ENCODE measurements at places on chromosomes 1 and 21.
A peak's percentile ranks its signal among the peaks of the same experiment; 100 is the strongest.

DNA sequence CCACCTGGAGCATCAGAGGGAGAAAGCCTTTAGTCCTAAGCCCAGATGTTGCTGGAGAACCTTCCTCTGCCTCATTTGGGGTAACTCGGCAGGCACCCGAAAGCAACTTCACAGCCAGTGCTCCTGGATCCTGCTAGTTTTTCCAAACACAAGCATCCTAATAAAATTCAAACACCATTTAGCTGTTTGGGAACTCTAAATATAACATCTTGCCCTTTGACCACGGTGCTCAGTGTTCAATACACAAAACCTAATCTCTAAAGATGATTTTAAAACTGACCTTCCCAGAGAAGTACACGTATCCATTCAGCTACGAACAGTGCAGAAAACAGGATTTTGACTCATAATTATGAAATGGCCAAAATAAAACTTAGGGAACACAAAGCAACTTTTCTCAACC lies 40.3 kb downstream of the PROX1 start:
- no peak overlapping the region for H3K4me3 ChIP-seq
- H3K27me3 ChIP-seq, result peaks cover 3% of the 10 kb centered on the region
- DNase-seq, result no peak
- no peak overlapping the region for H3K27ac ChIP-seq
- no peaks in the 10 kb centered on the region for H3K36me3 ChIP-seq
- H3K4me1 ChIP-seq, result no peaks in the 10 kb centered on the region

DNA sequence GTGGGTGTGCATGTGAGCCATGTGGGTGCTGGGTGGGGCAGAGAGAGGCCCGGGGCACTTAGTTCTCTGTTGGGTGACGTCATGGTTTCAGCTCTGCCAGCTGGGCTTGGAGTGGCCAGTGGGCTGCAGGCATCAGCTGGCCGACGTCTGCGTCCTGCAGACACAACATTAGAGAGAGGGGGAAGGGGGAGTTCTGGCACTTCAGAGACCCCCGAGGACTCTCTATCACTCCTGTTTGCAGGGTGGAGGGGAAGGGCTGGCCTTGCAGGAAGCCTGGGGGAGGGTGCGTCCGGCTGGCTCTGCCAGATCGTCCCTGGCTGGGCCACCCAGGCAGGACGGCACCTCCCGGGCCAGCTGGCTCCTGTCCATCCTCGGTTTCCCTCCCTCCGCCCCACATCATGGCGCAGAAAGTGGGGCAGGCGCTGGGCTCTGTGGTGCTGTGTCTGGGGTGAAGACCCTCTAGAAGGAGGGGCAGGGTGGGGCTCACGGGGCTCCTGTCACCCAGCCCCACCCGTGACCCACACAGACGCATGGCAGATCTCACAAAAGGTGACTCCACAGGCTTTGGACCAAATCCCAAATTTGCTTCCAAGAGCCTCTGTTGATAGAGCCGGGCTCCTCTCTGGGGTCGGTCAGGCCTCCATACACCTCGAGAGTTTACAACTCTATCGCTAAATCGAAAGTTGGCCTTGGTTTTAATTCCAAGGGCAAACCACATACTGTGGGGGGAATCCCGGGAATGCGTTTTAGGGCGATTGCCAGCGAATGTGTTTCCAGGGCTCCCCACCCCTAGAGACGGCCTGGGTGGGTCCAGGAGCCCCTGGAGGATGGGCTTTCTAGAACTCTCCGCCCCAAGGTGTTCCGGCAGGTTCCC lies 73.4 kb upstream of the TTC34 start:
- no peak overlapping the region for H3K27ac ChIP-seq
- DNase-seq, result no peak
- no peaks in the 10 kb centered on the region for H3K36me3 ChIP-seq
- H3K4me1 ChIP-seq, result no peaks in the 10 kb centered on the region
- no peaks in the 10 kb centered on the region for H3K27me3 ChIP-seq

- H3K4me1 ChIP-seq, result peaks cover 39% of the 10 kb centered on the region
- H3K4me3 ChIP-seq, result peak overlapping the region; percentile 88
- peaks cover 15% of the 10 kb centered on the region for H3K36me3 ChIP-seq
- H3K27ac ChIP-seq, result peak overlapping the region; percentile 93
Measured at GRCh38 chr1:2585318-2586092, 1.1 kb upstream of the PRXL2B start.

DNA sequence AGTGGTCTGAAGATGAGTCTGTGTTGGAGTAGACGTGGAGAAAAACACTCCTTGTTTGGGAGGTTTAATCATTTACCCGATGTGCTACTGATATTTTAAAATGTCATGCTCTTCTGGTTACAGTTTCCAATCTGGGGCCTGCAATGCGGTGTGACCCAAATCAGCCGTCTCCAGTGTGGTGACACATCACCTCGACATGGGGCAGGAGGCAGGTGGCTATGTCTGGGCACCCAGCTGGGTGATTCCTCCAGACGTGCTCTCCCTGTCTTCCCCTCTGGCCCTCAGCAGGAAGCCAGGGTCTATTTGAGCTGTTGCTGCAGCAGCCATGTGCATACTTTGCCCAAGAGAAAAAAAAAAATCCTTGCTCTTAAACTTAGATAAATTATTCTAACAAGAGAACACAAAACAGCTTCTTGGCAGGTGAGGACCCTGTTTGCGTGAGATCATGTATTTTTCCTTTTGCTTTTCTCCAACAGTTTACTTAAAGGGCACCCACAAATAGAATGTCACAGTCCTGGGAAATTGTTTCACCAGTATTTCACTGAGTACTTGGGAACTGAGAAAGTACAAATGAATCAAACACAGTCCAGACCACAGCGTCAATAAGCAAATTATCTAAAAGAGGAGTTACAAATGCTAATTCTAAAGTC lies 38.9 kb upstream of the MAP10 start:
- H3K27me3 ChIP-seq, result peaks cover 2% of the 10 kb centered on the region
- no peak overlapping the region for H3K27ac ChIP-seq
- no peak for DNase-seq
- H3K36me3 ChIP-seq, result no peaks in the 10 kb centered on the region
- no peaks in the 10 kb centered on the region for H3K4me1 ChIP-seq
- no peak overlapping the region for H3K4me3 ChIP-seq

DNA sequence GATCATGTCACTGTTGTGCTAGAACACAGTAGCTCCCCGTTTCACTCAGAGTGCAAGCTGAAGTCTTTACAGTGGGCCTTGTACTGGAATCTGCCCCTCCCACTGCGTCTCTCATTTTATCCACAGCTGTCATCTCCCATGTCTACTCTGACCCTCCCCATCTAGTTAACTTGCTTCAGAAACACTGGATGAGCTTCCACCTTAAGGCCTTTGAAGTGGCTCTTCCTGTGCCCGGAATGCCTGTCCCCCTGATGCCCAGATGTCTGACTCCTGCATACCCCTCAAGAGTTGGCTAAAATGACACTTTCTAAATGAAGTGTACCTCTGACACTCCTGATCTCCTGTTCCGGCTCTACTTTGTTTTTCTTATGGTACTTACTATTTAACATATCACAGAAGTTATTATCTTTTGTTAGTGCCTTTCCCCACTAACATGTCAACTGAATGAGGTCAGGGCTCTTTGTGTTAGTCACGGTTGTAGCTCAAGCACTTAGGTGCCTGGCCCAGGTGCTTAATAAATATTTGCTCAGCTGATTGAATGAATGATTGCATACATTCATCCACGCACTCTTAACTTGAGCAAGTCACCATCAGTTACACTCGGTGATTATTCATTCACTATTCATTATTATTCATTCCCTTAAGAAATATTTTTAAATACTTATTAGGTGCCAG lies 13.3 kb downstream of the ARV1 start:
- H3K27me3 ChIP-seq, result no peaks in the 10 kb centered on the region
- DNase-seq, result no peak
- H3K27ac ChIP-seq, result no peak overlapping the region
- no peaks in the 10 kb centered on the region for H3K4me1 ChIP-seq
- no peak overlapping the region for H3K4me3 ChIP-seq

DNA sequence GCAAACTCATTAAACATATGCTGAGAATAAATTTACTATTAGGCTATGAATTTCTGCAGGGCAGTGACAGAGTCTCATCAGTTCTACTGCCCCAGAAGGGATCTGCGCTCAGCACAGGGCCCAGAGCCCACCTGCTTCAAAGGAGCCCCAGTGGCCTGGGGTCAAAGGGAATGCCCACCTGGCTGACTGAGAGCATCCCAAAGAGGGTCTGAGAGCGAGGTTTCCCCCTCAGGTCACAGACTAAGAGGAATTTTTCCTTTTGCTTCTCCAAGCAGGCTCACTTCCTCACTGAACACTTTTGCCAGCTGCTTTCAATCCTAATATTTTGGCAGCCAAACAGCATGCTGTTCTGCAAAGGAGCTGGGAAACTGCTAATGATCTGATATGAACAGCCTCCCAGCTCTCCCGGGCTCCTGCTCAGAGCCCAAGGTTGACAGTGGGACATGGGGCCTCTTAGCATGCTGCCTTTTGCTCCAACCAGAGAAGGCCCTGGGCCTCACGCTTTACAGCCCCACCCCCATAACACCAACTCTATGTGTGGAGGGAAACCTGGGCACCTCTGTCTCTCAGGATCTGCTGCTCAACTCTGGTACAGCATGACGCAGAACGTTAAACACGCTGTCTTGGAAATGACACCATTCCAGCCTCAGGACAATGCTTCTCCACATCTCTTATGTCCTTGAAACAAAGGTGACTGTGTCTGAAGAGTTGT lies 70.7 kb upstream of the SYT6 start:
- H3K27me3 ChIP-seq, result no peaks in the 10 kb centered on the region
- no peak for DNase-seq
- no peaks in the 10 kb centered on the region for H3K4me1 ChIP-seq
- no peak overlapping the region for H3K4me3 ChIP-seq
- no peak overlapping the region for H3K27ac ChIP-seq
- H3K36me3 ChIP-seq, result no peaks in the 10 kb centered on the region

DNA sequence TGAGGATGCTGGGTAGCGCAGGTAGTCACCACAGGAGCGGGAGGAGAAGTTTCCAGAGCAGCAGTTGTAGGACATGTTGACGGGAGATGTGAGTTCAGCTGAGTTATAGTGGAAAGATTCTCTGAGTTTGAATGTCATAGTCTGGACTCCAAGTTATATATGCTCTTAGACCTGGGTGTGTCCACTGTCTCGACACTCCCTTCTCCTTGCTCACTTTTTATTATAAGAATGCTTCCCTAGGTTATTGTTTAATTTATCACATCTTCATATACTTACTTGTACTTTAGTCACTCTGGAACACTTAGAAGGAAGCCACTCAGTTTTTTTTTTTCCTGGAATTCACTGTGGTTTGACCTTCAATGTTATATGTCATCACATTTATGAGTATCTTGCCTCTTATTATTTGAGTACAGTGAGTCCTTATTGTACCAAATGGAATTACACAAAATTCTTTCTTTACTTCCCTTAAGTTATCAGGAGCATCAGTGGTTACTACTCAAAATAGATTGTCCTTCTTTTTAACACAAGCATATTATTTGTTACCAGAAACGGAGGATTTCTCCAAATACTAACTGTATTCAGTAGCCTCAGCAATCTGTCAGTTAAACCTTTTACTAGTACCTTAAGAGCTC lies at the start of gene KRTAP13-2:
TSS of gene KRTAP13-2 (minus strand) at position 133 of the 632 bp plus-strand sequence. CDS start at position 75, 58 bp downstream.
- H3K4me1 ChIP-seq, result no peaks in the 10 kb centered on the region
- DNase-seq, result no peak
- H3K4me3 ChIP-seq, result no peak within 1 kb of the TSS
- H3K27ac ChIP-seq, result no peak within 1 kb of the TSS

- H3K27me3 ChIP-seq, result peaks cover 4% of the 10 kb centered on the region
- DNase-seq, result peak; percentile 37
- no peak overlapping the region for H3K27ac ChIP-seq
Measured at GRCh38 chr1:182080955-182081582, 19.6 kb upstream of the ZNF648 start.

GRCh38 chr1:92855236-92855635 lies 23.4 kb downstream of the RPL5 start:
- H3K4me3 ChIP-seq, result no peak overlapping the region
- H3K4me1 ChIP-seq, result peaks cover 27% of the 10 kb centered on the region
- H3K36me3 ChIP-seq, result peaks cover 12% of the 10 kb centered on the region
- no peak overlapping the region for H3K27ac ChIP-seq
- DNase-seq, result no peak

DNA sequence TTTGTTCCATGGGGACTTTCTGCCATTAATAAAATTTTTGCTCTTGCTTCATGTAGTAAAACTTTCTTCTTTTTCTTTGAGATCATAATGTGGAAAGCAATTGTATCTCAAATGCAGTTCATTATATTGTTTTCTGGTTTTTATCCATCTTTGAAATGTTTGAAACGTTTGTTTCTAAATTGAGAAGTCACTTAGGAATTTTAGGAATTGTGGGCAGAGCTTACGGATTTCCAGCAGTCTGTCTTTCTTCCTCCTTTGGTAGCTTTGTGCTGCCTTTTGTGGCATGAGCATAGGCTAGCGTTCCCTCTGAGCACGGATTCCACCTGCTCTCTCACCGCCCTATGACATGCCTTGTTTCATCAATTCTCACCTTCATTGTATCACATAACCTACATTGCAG lies 2.9 kb upstream of the ST6GALNAC5 start:
- no peaks in the 10 kb centered on the region for H3K36me3 ChIP-seq
- DNase-seq, result no peak
- H3K27me3 ChIP-seq, result peaks cover 49% of the 10 kb centered on the region
- no peak overlapping the region for H3K27ac ChIP-seq
- H3K4me1 ChIP-seq, result peaks cover 4% of the 10 kb centered on the region

DNA sequence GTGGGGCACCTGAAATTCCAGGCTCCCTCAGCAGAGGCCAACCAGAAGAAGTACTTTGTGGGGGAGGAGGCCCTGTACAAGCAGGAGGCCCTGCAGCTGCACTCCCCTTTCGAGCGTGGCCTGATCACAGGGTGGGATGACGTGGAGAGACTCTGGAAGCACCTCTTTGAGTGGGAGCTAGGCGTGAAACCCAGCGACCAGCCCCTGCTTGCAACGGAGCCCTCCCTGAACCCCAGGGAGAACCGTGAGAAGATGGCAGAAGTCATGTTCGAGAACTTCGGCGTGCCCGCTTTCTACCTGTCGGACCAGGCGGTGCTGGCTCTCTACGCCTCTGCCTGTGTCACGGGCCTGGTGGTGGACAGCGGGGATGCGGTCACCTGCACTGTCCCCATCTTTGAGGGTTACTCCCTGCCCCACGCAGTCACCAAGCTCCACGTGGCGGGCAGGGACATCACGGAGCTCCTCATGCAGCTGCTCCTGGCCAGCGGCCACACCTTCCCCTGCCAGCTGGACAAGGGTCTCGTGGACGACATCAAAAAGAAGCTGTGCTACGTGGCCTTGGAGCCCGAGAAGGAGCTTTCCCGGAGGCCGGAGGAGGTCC lies 634 bp downstream of the ACTRT2 start:
- DNase-seq, result no peak
- no peak overlapping the region for H3K27ac ChIP-seq
- no peaks in the 10 kb centered on the region for H3K36me3 ChIP-seq
- H3K4me1 ChIP-seq, result no peaks in the 10 kb centered on the region
- H3K4me3 ChIP-seq, result no peak overlapping the region
- no peaks in the 10 kb centered on the region for H3K27me3 ChIP-seq

- H3K27me3 ChIP-seq, result no peaks in the 10 kb centered on the region
- no peak overlapping the region for H3K4me3 ChIP-seq
- no peaks in the 10 kb centered on the region for H3K4me1 ChIP-seq
- DNase-seq, result no peak
- H3K27ac ChIP-seq, result no peak overlapping the region
Measured at GRCh38 chr1:184093071-184093470, 41.5 kb downstream of the TSEN15 start.
